ENCODE measurements at places on chromosomes 3 and 15.

- no peak for DNase-seq
Measured at GRCh38 chr3:195209083-195209846, 61.7 kb downstream of the XXYLT1 start.

DNA sequence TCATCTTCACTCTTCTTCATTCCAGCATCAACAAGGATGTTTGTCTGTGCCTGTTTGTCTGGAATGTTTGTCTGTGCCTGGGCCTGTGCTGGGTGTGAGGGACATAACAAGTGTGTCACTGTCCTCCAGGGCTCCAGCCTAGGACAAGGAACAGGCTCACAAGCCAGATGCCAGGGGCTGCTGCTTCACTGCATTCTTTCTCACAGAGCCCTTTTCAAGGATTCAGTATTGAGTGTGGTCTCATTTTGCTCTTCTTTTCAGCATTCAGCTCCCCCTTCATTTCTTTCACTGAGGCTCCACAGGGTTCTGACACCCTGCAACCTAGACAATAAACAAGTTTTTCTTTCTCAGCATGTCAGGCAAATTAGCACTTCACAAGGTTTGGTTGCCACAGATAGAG is 43.6 kb upstream of the KY start:
- DNase-seq: no peak

DNA sequence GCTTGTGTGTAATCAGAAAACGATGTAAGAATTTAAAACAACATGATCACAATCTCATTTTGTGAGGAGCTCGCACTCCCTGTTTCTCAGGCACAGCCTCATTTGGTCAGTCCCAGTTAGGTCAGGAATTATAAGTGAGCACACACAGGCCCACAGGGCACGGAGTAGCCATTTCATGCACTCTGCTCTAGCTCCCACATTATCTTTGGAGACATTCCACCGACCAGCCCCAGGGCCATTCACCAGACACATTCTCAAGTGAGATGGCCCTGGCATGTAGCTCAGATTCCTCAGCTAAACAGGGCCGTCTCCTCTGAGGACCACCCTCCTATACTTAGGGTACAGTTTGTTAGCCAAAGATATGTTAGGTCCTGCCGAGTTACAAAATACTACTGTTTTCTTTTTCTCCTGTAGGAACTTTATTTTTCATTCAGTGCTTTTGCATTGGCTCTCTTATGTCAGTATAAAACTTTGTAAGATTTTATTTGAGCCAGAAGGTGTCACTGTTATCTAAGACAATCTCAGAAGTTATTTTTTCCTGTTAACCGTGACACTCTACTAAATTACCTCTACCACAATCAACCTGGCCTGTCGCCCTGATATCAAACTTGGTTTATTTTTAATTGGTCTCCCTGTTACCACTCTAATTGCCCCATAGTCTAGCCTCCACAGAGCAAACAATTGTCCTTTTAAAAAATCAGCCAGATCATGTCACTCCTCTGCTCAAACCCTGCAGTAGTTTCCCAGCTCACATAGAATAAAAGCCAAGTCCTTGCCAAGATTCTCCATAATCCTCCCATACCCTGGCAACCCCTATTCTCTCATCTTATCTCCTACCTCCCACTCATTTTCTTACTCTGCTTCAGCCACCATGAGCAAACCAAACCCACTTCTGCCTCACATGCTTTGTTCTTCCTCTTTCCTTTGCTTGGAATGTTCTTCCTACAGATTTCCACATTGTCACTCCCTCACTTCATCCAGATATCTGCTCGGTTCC is 105.7 kb downstream of the PPP2R3A start:
- DNase-seq: no peak

GRCh38 chr3:191352014-191352413 is 21.7 kb upstream of the UTS2B start:
- DNase-seq: no peak

GRCh38 chr3:133872161-133872560 is 23.5 kb downstream of the RAB6B start:
- DNase-seq: no peak

Measured in C1 segment of cervical spinal cord (tissue), 14 donors.